G401 (cell line): ENCODE measurements at places on chromosomes 7 and 10.
A peak's percentile ranks its signal among the peaks of the same experiment; 100 is the strongest.

DNA sequence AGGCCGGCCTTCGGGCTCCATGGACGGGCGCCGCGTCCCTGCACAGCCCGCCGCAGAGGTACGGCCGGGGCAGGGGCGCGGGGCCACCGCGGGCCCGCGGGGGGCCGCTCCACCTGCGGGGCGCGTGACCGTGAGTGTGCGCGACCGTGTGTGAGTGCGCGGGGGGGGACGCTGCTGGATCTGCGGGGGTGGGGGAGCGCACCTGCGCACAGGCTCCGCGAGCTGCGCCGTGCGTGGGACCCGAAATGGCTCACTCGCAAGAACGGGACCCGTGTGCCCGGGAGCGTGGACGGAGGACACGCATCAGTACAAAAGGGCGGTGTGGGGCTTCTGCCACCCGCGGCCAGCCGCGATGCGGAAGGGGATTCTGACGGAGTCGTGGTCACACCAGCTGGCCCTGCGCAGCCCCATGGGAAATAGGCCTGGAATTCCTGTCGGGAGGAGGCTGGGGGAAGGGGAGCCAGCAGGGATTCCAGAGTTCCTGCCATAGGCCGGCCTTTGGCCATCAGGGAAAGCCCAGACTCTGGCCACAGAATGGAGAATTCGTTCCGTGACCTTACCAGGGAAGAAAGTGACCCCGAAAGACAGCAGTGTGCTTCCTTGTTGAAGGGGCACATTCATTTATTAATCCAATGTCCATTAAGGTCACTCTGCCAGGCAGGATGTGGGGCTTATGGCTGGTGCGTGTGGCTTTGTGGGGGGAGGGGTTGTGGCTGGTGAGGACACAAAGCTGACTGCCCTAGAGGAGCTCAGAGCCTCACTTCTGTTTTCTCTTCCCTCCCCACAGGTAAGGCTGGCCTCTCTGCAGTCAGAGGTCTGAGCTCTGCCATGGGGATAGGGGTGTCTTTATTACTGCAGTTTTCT, 494 bp downstream of the REPIN1 start:
- peak; percentile 60 for DNase-seq

DNA sequence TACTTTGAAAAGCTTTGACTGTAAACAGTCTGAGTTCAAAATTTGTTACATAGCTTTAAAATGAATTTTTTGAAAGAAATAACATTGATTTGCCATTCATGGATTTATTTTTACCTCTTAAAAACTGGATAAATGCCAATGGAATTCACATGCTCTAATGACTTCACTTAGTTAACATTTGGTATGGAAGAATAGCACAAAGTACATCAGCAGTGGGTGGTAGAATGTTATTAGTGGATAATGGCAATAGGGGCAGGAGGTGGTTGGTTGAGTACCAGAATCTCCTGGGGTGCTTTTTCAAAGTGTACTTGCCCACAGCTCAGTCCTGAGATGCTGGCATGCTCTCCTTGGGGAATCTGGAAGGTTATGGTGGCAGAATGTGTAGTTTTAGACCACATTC, 4.7 kb downstream of the PPP1R9A start:
- DNase-seq = no peak

- no peak for DNase-seq
Observed at GRCh38 chr7:42770114-42770513, 141.8 kb downstream of the C7orf25 start.

- no peak for DNase-seq
Observed at GRCh38 chr10:132139526-132139925, 47.2 kb upstream of the DPYSL4 start.

- peak; percentile 12 for DNase-seq
Observed at GRCh38 chr10:105183536-105183935, 542.4 kb downstream of the SORCS3 start.

GRCh38 chr10:133039107-133039802, 48.5 kb upstream of the ADGRA1 start:
- no peak for DNase-seq

- no peak for DNase-seq
Observed at GRCh38 chr10:52376694-52377354, 62.7 kb downstream of the DKK1 start.

- DNase-seq = no peak
Observed at GRCh38 chr7:14480281-14480680, 422.3 kb downstream of the DGKB start.

DNA sequence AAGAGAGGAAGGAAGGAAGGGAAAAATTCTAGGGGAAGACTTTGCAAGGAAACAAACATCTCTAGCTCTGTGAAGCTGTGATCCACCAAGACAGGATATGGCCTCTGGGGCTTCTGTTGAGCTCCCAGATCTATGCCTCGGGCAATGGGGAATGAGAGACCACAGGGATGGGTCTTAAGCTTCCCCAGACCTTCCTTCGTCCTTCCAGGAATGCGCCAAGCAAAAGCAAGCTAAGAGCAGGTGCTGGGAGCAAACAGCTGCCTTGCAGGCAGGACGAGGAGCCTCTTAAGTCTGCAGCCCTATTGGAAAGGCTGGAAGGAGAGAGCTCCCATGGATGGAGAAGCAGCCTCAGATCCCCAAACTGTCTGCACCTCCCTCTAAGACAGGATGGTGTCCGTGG, 21.9 kb upstream of the ELN start:
- no peak for DNase-seq

DNA sequence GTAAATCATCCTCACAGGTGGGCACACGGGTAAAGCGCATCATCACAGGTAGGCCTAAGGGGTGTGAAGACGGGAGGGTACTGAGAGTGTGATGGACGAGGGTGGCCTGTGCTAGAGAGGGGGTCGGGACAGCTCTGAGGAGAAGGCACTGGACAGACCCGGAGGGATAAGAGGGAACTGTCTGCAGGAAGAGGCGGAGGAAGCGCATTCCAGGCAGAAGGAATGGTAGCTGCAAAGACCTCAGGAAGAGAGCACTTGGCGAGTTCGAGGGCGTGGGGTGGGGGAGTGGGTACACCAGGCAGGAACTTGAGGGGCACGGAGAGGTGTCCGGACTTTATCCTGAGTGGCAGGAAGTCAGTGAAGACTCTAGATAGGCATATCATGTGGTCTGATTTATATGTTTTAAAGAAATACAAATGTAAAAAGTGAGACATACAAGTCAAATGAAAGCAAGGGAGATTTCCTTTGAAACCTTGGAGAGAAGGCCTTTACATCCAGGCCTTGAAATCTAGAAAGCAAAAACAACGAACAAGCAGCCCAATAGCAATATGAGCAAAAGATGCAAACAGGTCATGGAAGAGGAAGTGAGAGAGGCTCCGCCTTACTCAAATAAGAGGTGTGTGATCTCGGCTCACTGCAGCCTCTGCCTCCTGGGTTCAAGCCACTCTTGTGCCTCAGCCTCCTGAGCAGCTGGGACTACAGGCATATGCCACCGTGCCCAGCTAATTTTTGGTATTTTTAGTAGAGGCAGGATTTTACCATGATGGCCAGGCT, 3.6 kb downstream of the LHPP start:
- DNase-seq = no peak

DNA sequence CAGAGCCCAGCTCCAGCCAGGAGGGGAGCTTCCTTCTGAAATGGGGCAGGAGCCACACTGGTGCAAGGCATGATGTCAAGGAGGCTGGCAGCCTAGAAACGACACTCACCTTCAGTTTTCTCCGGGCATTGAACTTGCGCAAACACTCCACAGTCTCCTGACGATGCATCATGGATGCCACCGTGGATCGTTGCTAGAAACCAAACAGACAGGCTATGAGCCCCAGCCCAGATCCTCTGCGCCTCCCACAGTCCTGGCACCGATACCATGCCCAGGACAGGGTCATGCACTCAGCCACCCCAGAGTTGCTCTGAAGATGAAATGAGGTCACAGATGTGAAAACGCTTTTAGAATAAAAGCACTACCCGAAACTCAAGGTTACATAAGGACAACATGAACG, 31.0 kb upstream of the NDST2 start:
- no peak for DNase-seq

- no peak for DNase-seq
Observed at GRCh38 chr10:3588346-3588745, 196.7 kb downstream of the KLF6 start.

- DNase-seq = no peak
Observed at GRCh38 chr7:82275342-82275741, 168.2 kb downstream of the CACNA2D1 start.

DNA sequence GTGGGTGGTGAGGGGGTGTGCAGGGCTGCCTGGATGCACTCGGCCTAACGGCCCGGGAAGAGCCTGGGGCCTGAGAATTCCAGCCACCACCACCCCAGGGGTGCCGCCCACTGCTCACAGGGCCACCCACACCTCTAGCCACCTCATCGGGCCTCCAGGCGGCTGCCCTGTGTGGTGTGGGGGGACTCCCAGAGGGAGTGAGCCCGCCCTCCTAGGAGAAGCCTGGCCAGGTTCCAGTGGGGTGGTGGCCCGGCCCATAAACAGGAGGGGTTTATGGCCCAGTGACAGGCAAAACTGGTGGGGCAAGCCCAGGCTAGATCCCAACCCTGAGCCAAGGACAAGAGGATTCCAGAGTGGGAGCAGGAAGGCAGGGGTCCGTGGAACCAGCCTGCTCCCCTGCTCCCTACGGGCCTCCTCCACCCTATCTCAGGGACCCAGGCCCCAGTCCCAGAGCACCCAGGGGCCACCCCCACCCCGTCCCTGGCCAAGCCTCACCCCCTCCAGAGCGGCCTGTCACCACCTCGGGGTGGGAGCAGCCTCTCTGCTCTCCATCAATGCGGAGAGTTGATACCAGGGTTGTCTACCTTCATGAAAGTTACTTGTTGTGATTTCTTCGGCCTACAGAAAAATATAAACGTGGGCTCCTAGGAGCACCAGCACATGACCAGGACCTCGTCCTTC, 20.2 kb upstream of the PDGFA start:
- DNase-seq = no peak

- no peak for DNase-seq
Observed at GRCh38 chr7:101977249-101977648, 159.8 kb downstream of the CUX1 start.

DNA sequence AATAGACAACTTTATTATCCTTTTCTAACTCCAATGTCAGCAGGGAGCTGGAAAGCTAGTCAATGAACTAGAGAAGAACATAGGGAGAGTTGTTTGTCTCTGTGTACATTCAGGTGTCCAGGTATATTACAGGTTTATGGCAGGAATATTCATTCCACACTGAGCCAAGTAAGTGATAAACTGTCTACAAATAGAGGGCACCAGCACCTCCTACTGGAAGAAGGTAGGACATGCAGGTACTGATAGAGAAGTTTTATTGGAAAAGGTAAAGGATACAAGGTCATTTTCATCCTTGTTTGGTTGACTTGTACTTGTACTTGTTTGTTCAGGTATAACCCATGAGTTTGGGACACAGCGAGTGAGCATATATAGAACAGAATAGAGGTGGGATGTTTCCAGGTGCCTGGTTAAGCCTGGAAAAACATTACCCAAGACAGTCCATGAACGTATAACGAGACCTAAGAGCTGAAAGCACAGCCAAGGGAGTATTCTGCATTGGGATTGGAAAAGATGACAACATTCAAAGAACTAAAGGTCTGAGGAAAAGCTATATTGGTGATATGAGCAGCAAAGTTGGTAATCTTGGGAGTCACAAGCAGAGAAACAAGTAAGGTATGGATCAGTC, 61.4 kb upstream of the PPP1R3C start:
- DNase-seq = peak; percentile 9

- no peak for DNase-seq
Observed at GRCh38 chr10:130353928-130354572, 217.9 kb downstream of the GLRX3 start.

GRCh38 chr7:150365673-150366398, 2.8 kb upstream of the REPIN1 start:
- DNase-seq = no peak

DNA sequence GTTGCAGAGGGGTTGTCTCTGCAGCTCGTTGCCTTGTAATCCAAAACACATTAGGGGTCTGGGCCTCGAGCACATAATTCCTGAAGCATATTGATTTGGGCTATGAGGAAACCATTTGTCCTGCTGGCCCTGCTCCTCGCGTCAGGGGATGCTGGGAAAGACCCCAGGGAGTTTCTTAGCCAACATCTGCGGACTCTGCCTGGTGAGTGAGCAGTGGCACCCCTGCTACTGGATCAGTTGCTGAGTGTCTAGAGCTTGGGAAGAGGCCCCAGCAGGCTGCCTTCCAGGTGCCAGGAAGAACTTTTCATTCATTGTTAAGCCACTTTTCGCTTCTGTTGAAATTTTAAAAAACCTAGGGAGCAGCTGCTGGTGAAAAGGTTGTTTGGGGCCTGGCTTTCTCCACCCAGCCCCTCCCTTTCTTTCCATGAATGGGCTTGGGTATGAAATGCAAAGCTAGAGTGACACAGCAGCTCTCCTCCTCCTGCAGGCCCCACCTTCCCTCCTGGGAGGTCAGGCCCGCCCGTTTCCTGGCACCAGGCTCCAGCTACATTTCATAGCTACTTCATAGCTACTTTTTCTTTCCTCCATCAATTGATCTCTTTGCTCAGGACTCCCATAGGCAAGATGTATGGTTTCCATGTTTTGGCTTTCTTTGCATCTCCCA, 26.8 kb downstream of the TACR2 start:
- no peak for DNase-seq

DNA sequence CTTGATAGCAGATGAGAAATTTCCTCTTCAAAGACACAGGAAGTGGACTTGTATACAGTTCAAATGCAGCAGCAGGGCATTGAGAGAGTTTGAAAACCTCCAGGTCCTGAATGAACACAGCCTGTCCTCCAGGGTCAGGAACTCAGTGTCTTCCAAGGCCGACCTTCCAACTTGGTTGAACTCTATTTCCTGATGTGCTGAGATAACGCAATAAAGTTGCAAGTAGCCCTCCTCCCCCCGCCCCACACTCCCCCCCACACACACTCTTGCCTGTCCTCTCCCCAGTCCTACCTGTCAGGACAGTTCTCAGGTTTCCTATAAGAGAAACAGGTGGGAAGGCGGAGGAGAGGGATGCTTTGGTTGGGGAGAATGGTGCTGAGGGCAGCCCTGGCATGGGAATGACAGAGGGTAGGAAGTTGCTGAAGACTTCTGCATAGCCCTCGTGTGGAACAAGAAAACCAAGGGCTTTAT, 90.0 kb downstream of the CCDC71L start:
- DNase-seq = no peak

DNA sequence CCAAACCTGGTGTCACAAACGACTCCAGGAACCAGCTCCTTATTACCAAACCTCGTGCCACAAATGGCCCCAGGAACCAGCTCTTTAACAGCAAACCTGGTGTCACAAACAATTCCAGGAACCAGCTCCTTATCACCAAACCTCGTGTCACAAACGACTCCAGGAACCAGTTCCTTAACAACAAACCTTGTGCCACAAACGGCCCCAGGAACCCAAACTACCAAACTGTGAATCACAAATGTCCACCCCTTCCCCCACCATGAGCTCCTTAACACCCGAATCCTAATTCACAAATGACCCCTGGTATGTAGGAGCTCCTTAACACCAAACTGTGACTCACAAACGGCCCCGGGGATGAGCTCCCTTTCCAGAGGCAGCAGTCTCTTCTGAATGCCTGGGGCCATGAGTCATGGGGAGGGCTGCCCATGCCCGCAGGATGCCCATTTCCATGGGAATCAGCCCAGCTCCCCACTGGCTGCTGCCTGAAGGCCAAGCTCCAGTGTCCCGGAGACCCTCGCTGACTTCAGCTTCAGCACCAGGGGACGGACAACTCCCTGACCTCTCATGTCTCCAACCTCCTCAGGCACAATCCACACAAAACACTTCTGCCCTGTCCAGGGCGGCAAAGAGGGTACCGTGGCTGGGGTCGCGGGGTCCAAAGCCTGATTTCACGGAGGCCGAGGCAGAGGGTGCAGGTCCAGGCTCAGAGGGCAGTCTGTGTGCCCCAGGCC, 213.1 kb downstream of the ELFN1 start:
- DNase-seq = no peak

- DNase-seq = no peak
Observed at GRCh38 chr10:4407783-4408182, 418.2 kb upstream of the AKR1E2 start.
